ENCODE measurements at places on chromosomes 7 and 10.

- no peak for DNase-seq
Measured at GRCh38 chr7:83161186-83161585, 1.5 kb downstream of the PCLO start.

- DNase-seq: no peak
Measured at GRCh38 chr10:32790483-32790882, 167.5 kb downstream of the ITGB1 start.

DNA sequence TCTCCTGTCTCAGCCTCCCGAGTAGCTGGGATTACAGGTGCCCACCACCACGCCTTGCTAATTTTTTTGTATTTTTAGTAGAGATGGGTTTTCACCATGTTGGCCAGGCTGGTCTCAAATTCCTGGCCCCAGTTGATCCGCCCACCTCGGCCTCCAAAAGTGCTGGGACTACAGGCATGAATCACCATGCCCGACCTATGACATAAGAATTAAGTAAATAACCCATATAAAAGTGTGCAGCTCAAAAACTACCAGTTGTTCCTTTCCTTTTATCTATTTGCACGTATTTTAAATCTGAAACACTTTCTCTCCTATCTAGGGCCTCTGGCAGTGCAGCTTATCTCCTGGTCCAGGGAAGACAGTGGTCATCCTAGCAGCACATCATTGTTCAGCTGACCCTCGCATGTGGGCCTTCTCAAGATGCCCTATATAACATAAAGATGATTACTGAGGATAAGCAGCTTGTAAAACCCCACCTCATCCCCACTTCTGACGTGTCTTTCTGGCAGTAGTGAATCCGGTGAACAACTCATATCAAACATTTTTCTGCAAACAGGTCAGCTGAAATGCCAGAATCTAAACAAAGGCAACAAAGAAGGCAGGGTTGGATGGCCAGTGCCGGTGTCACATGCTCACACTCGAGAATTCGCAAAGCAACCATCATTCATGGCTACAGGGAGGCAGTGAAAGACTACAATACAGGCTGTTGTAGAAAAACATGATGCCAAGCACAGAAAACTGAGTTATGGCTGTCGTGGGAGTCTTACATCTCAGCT, 36.0 kb upstream of the KCNIP2 start:
- DNase-seq: no peak

DNA sequence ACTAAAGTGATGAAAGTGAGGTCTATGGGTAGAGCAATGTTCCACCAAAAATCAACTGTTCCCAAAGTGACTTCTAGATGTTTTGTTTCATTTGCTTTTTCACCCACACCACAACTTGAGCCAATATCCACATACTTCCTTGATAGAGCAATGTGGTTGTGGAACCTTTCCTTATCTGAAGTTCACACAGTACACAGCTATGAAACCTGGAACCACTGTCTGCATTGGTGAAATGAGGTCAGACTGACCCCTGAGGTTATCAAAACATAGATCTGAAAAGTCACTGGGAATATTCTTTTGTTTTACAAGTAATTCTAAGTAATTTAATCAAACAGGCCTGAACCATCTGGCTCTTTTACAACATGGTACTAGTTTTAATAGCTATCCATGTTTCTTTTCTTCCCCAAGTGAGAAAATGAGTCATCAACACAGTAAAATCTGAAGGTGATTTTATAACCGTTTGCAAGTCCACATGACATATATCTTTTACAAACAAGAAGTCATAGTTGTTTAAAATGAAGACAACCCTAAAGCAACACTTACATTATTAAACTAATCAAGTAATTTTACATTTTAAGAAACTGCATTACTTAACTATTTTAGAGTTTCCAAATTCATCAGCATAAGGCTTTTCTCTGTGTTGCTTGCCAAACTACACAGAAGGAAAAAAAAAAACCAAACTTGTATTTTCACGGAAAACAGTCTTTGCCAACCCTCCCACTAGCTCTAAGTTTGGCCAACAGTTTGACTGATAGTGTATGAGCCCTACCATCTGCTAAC, 80.3 kb downstream of the LRRC17 start:
- DNase-seq: no peak

DNA sequence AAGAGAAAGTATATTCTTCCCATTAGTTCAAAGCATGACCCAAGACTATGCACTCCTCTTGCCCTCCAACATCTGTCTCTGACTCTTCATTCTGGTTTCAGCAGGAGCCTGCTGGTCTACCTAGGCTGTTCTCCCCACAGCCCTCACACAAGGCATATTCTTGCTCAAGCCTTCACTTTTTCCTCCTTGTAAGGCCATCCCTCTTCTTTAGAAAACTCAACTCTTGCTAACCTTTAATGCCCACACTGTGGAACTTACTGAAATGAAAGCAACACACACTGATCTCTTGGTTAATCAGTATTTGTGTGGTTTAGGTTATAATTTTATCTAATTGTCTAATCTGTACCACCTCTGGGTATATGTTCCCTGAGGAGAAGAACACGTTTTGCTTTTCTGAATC, 75.8 kb downstream of the PRKCQ start:
- DNase-seq: no peak

DNA sequence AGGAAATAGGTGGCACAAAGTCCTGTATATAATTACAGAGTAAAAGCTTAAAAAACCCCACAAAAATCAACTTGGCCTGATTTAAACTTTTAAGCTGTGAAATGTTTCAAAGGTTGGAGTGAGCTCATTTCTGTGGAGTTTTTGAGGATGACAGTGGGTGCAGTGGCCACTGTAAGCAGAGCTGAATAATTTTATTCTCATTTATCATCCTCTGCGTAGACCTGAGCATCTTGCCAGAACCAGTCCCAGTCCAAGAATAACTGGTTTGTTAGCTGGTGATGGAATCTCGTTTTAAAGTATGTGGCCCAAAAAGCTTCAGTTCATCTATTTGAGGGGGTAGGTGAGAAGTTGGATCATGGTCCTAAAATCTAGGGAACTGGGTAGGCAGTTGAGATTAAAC, 4.4 kb downstream of the BMPER start:
- DNase-seq: no peak

GRCh38 chr10:129339841-129340240, 127.2 kb upstream of the MGMT start:
- DNase-seq: no peak

GRCh38 chr7:103912891-103913605, 76.4 kb downstream of the RELN start:
- DNase-seq: no peak

Data from stimulated activated CD8-positive, alpha-beta memory T cell treated with anti-CD3 and anti-CD28 coated beads, Interleukin-7, amount 100 ng/mL, for 1 hour (primary cell).